ENCODE measurements at places on chromosomes 2 and 18.

GRCh38 chr18:64134044-64134747, 14.7 kb downstream of the LINC00305 start:
- DNase-seq = no peak

DNA sequence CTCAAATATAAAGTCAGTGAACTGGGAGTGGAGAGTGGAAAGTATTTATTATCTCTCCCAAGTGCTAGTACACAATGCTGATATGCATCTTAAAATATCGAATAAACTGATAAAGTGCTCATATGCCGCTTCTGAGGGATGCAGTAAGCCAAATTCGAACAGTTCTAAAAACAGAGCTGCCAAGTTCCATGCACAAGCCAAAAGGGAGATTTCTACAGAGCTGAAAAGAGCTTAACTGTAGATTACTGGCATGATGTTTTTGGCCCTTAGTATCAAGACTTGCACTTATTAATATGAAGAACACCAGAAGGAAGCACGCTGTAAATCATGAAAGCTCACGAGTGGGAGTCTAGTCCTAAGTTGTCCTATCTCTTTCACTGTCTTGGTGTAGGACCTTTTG, 7.9 kb downstream of the TMEFF2 start:
- no peak for DNase-seq

GRCh38 chr2:237431837-237432236, 17.9 kb upstream of the COL6A3 start:
- no peak for DNase-seq

DNA sequence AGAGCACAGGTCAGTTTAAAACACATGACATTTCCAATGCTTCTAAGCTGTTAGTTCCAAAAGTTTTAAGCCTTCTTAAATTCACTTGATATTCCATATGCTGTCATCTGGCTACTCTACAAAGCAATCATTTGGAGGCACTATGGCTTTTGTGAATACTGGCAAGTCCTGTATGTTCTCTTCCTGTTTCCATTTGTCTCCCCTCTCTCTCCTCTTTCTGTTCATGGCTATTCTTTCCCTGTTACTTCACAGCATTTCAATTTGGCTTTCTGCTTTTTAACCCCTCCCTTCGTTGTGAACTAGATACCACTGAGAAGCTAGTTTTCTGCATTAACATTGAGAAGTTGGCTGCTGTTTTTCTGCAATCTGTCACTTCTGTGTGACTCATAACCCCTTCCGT, 1337.2 kb upstream of the CELF4 start:
- DNase-seq = no peak

- DNase-seq = no peak
These were observed 823 bp downstream of the PARD3B start for GRCh38 chr2:204545861-204546735.

GRCh38 chr2:205561441-205561840, 120.9 kb upstream of the NRP2 start:
- DNase-seq = no peak

DNA sequence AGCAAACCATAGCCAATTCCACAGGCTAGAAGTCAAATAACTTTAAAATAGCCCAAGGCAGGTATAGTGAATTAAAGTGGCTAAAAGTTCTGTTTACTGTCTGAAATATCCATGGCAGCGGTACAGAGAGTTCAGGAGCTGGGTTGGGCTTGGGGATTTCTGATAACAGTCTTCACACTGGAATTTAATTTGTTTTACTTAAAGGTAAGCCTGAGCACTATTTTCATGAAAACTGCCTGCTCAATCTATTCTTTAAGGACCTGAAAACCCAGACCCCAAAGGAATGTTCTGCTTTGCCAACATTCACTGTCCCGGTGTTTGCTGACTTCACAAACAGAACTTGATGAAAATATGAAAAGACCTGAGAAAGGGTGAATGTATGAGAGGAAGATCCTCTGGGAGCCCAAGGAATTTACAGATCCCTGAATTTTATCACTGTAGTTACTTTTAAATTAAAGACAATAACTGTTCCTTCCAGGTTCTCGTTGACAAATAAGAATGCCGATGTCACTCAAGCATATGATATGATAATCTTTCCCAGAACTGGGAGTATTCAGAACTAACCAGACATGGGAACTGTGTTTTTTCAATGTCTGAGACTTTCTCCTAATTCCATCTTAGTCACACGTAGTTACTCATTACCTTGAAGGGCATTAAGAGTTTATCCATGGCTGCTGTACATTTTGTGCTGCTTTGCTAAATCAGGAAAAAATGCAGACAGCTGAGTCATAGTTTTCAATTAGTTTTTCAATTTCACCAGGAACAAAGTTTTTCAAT, 28.3 kb upstream of the ITGB6 start:
- no peak for DNase-seq

DNA sequence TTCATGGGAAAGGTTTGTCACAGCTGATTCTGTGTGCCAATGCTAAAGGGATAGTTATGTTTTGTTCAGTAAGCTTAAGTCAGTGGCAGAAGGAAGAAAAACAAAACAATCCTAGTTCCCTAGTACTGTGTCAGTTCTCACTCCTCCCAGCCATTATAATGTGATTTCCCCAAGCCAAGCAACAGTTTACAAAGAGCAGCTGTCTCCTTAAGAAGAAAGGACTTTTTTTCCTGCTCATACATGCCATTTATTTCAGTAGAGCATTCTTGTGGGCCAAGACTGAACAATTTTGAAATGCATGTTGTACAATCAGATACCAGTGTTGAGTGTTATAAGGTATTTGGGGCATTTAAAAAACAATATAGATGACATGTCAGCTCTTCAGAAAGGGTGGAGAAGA, 52.1 kb downstream of the NEMP2 start:
- DNase-seq = no peak

DNA sequence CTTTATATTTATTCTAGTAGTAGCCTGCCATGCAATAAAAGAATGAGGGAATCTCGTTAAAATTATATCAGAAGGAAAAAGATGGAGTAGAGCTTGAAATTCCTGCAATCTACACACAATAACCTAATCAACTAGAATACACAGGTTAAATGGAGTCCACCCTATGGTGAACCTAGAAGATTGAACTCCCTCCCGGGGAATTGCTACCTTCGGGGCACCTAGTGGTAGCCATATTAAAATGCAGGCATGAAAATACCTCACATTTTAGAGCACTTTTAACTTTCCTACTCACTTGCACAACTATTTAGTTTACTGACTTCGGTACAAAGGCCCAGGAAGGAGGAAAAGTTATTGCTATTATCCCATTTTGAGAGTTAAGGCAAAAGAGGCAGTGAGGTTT, 174.5 kb downstream of the SS18 start:
- no peak for DNase-seq

- no peak for DNase-seq
These were observed 1700.5 kb upstream of the TMEFF2 start for GRCh38 chr2:193895226-193895625.

GRCh38 chr18:72160510-72161445, 383.4 kb downstream of the CBLN2 start:
- no peak for DNase-seq

- DNase-seq = no peak
These were observed 95.1 kb downstream of the SMAD7 start for GRCh38 chr18:48855422-48856377.

- no peak for DNase-seq
These were observed 523 bp upstream of the ALMS1 start for GRCh38 chr2:73385123-73385503.

DNA sequence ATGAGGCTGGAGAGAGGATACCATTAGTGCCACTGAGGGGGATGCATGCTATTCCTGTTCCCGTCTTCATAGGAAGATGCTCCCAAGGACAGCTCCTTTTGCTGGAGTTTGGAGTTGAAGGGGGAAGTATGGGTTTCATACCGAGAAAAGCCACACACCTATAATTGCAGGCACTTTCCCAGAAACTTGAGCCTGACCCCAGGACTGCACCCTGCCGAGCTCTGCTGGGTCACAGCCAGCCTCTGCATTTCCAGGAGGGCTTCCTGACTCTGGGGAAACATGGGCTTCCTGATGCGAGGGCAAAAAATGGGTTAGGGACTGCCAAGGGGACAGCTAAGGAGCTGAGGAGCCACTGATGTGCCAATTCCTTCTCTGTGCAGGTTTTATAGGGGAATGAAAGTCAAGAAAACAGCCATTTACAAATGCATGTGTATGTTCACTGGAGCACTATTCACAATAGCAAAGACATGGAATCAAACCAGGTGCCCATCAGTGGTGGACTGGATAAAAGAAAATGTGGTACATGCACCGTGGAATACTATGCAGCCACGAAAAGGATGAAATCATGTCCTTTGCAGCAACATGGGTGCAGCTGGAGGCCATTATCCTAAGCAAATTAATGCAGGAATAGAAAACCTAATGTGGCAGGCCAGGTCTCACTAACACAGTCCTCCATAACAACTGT, 104.5 kb downstream of the ACAA2 start:
- no peak for DNase-seq
